ENCODE measurements at places on chromosomes 1 and 21.

- DNase-seq: no peak
These were observed 132.7 kb downstream of the RUNX1 start for GRCh38 chr21:34916446-34916845.

GRCh38 chr1:966704-967300 lies 520 bp downstream of the PLEKHN1 start:
- DNase-seq: peak; percentile 71

DNA sequence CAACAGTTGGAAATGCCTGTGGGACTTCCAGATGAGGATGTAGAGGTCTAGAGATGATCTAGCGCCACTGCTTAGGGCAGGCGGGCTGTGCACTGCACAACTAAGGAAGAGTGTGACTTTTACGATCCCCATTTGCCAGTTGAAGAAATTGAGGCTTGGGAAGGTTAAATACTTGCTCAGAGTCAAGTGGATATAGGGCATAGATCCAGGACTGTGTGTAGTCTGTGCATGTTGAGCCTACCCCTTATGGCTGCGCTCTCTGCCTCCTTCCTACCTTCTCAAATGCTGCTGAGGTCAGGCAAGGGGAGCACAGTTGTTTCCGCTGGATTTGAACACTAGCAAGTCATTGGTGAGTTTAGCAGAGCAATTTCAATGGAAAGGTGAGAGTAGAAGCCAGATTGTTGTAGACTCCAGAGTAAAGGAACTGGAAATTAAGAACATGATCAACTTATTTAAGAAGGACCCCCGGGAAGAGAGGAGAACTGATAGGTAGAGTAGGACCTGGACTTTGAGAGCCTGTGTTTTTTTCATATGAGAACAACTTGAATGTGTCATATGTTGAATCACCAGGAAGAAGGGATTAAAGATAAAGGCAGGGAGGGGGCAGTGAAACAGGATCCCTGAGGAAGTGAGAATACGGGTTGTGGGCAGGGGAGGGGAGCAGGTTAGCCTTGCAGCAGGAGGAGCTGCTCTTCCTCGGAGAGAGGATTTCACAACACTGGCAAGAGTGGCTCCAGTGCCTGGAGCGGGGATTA lies 2.7 kb downstream of the CAPN2 start:
- no peak for DNase-seq

GRCh38 chr1:237181743-237182317 lies 139.8 kb downstream of the RYR2 start:
- no peak for DNase-seq

- DNase-seq: peak; percentile 69
These were observed 5.0 kb downstream of the SLC22A15 start for GRCh38 chr1:115980998-115981993.

DNA sequence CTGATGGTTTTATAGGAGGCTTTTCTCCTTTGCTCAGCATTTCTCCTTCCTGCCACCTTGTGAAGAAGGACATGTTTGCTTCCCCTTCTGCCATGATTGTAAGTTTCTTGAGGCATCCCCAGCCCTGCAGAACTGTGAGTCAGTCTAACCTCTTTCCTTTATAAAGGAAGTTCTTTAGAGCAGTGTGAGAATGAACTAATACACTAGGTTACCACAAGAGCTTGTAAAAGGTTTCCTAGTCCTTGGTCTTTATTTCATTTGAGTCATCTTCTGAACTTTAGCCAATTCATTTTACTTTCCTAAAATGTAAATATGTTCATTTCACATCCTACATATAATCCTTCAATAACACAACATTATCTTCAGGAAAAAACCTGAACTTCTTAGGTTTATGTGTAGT lies 365.3 kb downstream of the HHIPL2 start:
- no peak for DNase-seq

DNA sequence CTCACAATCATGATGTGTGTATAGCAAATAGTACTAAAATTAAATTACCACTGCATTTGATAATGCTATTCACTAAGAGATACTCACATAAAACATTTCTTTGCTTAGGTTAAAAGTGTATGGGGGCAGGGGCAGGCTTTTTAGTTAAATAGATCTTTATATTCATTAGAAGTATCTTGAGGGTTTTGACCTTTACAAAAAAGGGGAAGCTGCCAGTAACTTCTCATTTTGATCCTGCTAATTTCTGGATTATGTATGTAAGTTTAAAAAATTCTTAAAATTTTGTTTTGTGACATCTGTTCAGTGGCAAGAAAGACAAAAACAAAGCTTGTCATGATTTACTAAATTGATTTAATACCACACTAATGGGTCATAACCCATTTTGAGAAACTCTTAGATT lies 45.8 kb upstream of the S1PR1 start:
- peak; percentile 23 for DNase-seq

GRCh38 chr1:113802367-113803007 lies 9.8 kb downstream of the RSBN1 start:
- DNase-seq: no peak

DNA sequence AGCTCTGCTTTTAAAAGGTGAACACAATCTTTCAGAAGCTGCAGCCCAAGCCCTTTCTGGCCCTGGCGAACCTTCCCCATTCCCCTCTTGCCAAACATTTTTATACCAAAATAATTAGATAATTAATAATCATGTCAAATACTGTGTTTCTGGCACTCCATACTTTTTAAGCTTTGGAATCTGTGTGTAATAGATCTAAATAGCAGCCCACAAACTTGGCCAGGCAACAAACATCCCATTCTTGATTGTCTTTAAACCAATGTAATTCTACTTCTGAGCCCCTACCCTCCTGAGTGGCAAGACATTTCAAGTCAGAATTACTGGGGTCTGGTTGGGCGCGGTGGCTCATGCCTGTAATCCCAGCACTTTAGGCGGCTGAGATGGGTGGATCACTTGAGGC lies 137.7 kb downstream of the NAV1 start:
- no peak for DNase-seq

DNA sequence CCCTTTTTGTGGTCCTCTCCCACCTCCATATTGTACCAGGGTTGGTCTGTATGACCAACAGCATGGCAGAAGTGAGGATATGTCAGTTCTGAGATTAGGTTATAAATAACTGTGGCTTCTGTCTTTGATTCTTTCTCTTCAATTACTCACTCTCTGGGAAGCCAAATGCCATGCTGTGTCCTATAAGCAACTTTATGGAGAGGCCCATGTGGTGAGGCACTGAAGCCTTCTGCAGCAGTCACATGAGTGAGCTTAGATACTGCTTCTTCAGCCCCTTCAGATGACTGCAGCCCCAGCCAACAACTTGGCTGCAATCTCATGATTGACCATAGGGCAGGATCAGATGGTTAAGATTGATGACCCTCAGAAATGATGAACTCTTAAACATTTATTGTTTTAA lies 34.0 kb upstream of the SAMD13 start:
- no peak for DNase-seq

- no peak for DNase-seq
These were observed 24.4 kb downstream of the VASH2 start for GRCh38 chr1:212974711-212975110.
